ENCODE measurements at places on chromosomes 7 and 10.

DNA sequence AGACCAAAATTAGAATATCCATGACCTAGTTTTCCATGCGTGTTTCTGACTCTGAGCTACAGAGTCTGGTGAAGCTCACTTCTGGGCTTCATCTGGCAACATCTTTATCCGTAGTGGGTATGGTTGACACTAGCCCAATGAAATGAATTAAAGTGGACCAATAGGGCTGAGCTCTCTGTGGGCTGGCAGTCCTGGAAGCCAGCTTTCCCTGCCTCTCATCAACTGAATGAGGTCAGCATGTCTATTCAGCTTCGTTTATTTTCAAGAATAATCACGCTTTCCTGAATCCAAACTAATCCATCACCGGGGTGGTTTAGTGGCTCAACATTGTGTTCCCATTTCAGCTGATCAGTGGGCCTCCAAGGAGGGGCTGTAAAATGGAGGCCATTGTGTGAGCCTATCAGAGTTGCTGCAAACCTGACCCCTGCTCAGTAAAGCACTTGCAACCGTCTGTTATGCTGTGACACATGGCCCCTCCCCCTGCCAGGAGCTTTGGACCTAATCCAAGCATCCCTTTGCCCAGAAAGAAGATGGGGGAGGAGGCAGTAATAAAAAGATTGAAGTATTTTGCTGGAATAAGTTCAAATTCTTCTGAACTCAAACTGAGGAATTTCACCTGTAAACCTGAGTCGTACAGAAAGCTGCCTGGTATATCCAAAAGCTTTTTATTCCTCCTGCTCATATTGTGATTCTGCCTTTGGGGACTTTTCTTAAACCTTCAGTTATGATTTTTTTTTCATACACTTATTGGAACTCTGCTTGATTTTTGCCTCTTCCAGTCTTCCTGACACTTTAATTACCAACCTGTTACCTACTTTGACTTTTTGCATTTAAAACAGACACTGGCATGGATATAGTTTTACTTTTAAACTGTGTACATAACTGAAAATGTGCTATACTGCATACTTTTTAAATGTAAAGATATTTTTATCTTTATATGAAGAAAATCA is 35.5 kb downstream of the CAV1 start:
- no peak for DNase-seq

DNA sequence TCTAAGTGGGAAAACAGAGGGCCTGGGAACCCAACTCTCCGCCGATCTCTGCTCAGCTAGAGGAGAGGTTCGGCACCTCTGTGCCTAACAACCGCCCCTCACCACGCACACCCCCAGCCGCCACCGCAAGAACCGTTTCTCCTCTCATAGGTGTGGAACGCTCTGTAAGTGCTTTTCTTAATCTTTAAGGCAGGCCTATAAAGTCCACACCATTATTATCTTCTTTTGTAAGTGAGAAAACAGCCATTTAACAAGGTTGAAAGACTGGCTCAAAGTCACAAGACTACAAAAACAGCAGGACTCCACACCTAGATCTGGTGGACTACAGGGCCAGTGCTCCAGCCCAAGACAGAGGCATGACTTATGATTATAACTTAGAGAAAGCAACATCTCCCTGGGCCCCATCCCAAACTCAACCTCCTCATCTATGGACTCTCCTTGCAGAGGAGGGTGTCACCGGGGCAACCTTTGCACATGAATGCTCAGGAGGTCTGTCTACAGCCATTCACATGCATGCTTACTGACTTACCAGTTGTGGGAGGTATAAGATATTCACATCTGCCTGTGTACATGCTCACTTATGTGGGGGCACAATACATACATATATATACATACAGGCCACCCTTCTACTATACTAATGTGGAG is 7.9 kb upstream of the NKX2-3 start:
- no peak for DNase-seq

- DNase-seq, result no peak
These were observed 135.9 kb downstream of the TAX1BP1 start for GRCh38 chr7:27875832-27876231.

DNA sequence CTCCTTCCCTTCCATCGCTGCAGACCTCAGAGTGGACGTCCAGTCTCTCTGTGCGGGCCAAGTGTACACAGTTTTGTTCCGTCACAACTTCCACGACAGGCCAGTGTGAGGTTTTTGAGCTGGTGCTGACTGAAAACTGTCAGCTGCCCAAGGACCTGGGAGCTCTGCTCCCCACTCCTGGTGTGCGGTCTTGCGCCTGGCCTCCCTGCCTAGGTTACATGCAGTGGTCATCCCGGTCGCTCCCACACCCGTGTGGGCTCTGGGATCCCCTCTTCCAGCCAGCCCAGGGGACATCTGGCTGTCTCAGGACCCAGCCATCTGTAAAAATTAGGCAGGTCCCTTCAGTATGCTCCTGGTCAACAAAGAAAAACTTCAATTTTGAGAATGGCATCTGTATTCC is 127.5 kb downstream of the VIPR2 start:
- no peak for DNase-seq

GRCh38 chr7:128793181-128793547 is 1.4 kb downstream of the CCDC136 start:
- no peak for DNase-seq

DNA sequence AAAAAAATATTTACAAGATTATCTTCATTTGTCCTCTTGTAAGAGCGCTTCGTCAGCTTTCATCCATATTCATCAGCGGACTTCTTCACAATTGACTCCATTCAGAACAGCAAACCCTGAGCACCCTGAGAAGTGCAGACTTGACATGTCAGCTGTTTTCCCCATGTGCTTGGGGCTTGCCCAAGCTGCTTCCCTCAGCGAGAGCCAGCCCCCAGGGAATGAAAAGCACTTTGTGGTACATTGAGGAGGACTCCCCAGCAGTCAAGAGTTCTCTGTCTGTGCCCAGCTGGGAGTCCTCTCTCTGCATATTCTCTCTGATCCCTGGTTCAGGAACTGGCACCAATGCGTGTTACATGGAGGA is 22.7 kb downstream of the HKDC1 start:
- no peak for DNase-seq

DNA sequence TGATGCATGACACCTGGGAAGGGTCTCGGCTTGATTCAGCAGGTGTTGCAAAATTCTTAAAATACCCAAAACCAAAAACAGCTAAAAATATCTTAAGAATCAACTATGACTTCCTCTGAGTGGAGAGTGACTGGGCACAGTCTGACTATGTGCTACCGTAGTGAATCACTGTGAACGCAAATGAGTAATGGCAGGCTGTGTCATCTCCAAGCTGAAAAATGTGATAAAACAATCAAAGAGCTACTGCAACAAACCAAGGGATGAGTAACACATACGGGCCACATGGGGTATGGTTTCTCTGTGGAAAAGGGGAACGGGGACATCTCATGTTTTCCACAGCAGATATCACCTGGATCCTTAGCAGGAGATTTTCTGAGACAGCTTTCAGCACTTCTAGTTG is 127.5 kb downstream of the ABCA13 start:
- no peak for DNase-seq

GRCh38 chr10:91652364-91652763 is 19.5 kb upstream of the PPP1R3C start:
- DNase-seq, result no peak

DNA sequence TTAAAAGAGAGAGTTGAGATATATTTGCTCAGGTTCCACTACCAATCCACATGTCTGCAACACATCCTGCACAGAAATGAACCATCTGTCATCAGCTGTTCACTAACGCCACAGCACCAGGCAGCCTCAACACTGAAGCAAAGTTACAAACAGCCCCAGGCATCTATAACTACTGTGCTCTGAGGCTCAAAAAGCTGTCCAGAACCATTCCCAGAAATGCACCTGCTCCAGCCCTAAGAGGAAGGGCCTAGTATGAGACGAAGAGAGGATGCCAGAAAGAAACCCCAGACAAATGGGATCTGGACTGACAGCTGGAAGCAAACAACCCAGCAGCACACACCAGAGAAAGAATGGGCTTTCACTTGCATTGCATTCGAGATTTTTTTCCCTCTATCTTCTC is 159.3 kb downstream of the ELMO1 start:
- DNase-seq, result no peak

Measured in activated T-cell treated with anti-CD3 and anti-CD28 coated beads for 4 hours (primary cell).